Chondrocyte (in vitro differentiated cells): ENCODE measurements at places on chromosomes 16 and 17. TPM values are rescaled to one million over a fixed set of nuclear protein-coding genes. Genes with fewer than 3 reads are reported as not detected.

GRCh38 chr16:381012-381788, 578 bp downstream of the PGAP6 start:
- no peak for DNase-seq

DNA sequence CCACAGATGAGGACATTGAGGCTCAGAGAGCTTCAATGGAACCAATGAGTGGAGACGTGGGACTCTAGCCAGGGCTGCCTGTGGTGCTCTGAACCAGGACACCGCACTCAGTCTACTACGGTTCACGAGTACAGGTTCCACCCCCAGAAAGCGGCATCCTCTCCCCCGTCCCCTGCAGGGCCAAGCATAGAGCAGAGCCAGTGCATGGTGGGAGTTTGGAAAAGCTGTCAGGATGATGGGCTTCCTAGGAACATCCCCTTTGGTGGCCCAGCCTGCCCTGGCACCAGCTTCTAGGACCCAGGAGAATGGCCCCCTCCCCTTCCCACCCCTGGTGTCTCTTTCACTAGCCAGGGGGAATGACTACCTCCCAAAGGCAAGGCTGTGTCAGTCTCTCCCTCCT, 8.4 kb downstream of the ZNF319 start:
- peak; percentile 37 for DNase-seq

GRCh38 chr16:20380782-20381181, 23.8 kb downstream of the PDILT start:
- DNase-seq, result no peak

DNA sequence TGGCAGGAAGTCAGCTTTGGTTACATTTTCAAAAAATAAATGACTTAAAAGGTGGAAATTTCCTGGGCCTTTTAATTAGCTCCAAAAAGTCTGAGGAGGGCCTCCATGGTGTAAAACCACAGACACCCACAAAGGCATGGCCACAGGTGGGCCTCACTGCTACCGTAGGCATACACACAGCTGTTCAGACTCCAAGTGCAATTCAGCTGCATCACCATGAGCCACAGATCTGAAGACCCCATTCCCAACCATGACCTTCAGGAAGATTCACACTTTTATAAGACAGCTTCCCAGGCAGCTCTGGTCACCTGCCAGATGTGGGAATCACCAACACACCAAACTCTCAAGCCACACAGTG, 20.6 kb downstream of the CSNK2A2 start:
- no peak for DNase-seq

ATF7IP2 gene
- 4.8 to 9.5 TPM (median 7.5 TPM) in 3 replicates for total RNA-seq

GRCh38 chr16:53937161-53937880, 233.4 kb downstream of the FTO start:
- DNase-seq, result no peak

SLC16A13 gene
- 3.5 to 5.4 TPM (median 4.8 TPM) in 3 replicates for total RNA-seq

DNA sequence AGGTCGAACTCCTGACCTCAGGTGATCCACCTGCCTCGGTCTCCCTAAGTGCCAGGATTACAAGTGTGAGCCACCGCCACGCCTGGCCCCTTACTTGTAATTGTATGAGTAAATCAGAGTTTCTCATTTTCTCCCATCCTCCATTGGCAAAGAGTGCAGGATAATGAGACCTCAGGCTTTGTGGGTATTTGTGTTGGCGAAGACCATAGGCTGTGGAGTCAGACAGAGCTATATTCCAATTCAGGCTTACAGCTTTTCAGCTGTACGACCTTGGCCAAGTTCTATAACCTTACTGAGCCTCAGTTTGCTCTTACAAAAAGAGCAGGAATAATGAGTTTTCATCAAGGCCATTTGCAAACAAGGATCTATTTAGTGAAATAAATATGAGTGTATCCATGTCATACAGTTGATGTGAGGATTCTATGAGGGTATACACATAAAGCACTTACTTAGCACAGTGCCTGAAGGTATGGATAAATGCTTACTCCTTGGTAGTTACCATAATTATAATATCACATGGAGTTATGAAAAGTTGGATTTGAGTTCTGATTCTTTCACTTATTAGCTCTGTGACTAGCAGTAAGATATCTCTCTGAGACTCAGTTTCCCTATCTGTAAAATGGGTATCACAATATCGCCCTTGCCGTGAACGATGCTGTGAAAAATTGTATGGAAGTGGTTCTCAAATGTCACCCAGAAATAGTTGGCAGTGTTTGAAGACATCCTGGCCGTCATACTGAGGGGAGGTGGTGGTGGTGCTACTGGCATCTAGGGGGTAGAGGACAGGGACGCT, 25.6 kb upstream of the CPPED1 start:
- DNase-seq, result no peak

- no peak for DNase-seq
Measured at GRCh38 chr16:89575247-89576152, at the start of gene CPNE7. CPNE7 (plus strand) TSS chr16:89575758; CDS start chr16:89575898, 140 bp downstream.

CA4 gene
- not detected in 3 replicates for total RNA-seq

DNA sequence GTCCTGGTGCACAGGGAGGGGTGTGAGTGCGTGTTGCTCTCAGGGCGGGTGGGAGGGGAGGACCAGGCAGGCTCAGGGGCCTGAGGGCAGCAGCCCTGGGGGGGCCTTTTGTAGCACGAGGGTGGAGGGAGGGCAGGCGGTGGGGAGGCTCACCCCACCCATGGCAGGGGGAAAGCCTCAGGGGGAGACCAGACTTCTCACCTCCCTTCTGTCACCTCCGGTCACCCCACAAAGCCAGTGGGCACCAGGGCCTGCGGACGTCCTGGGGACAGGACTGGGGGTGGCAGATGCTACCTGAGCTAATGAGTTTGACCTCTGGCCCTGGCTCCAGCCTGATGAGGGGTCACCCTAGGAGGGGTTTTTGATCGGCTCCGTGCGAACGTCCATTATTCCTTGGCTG, 39.0 kb downstream of the SOX8 start:
- DNase-seq, result no peak

ARHGDIG gene
- total RNA-seq, result 0.82 to 4.0 TPM (median 3.7 TPM) in 3 replicates

DNA sequence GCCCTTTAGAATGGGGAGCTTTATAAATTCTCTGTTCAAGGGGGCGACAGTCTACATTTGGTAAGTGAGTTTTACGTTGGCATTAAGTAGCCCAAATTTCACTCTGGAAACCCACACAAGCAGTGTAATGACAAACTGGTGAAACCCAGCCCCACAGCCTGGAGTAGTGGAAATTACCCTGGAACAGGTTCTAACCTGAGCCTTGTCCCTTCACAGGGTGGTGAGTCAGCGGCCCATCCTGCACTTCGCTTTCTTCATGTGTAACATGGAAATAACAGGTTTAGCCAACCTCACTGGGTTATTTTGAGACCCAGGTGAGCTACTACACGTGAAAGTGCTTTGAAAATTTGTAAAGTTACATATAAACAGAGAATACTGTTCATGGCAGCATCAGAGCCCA, 3.5 kb upstream of the TLCD3A start:
- DNase-seq, result no peak

DNA sequence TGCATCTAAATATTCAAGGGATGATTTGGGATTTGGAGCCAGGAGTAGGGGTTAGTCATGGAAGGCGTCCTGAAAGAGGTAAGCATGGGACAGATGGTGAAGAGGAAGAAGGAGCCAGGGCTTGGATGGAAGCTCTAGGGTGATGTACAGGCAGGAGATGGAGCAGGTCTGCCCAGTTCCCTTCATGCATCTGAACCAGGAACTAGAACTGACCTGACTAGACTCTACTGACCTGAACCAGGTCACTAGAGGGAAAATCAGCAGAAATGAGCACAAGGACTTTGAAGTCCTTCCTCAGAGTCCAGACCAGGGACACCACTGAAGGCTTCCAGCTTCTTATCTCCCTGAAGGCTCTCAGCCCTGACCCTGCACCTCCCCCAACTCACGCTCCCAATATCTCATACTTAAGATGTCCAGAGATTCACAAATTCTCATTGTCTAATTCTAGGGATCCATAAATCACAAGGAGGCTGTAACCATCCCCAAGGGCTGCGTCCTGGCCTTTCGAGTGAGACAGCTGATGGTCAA, 8.3 kb downstream of the GSDMA start:
- DNase-seq, result no peak

PRDM7 gene
- total RNA-seq, result not detected in 3 replicates

- no peak for DNase-seq
Measured at GRCh38 chr16:51569203-51569931, 418.3 kb upstream of the SALL1 start.

- DNase-seq, result no peak
Measured at GRCh38 chr16:17519101-17519955, 48.6 kb upstream of the XYLT1 start.

GRCh38 chr16:69465881-69466280, 41.5 kb downstream of the CYB5B start:
- no peak for DNase-seq

DNA sequence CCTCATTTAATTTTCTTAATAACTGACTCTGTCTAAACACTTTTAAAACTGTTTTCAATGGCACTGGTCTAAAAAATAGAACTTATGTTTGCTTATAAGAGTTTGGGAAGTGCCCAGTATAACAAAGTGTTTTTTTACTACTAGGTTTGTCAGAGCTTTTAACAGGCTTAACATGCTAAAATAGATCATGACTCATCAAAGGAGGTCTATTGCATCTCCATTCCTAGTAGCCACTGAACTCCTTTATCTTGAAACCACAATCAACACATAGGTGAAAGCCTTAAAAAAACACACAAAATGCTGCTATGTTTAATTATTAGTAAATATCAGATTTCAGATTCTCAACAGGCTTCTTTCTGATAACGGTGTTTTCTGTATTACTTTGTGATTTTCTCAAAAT, 196.4 kb upstream of the KIF2B start:
- no peak for DNase-seq

DNA sequence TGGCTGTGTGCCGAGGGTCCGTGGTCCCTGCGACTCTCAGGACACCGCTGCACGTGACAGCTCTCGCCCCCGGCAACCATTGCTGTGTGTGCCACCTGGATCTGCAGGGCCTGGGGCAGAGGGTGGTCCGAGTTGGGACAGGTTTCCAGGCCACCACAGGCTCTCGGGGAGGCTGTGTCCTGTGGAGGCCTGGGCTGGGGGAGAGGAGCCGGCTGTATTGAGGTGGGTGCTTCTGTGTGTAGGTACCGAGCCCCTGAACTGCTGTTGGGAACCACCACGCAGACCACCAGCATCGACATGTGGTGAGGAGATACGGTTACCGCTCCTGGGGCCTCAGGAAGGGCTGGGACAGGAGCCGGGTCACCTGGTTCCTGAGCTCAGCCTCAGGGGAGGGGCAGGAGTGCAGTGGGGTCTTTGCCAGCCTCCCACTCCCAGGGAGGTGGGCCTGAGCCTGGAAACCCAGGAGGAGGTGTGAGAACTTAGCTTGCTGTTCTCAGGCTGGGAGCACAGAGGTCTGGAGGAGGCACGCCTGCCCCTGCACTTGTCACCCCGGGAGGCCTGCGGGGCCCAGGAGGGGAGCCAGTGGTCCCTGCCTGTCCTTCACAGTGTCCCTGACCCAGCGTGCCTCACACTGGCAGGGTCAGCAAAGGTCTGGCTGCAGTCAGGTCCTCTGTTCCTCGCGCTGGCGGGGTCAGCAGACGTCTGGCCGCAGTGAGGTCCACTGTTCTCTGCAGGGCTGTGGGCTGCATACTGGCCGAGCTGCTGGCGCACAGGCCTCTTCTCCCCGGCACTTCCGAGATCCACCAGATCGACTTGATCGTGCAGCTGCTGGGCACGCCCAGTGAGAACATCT, 7.3 kb downstream of the SPATA2L start:
- DNase-seq, result peak; percentile 94

CCR7 gene
- total RNA-seq, result not detected in 3 replicates

GRCh38 chr16:55222486-55222885, 101.5 kb upstream of the IRX6 start:
- DNase-seq, result no peak

DNA sequence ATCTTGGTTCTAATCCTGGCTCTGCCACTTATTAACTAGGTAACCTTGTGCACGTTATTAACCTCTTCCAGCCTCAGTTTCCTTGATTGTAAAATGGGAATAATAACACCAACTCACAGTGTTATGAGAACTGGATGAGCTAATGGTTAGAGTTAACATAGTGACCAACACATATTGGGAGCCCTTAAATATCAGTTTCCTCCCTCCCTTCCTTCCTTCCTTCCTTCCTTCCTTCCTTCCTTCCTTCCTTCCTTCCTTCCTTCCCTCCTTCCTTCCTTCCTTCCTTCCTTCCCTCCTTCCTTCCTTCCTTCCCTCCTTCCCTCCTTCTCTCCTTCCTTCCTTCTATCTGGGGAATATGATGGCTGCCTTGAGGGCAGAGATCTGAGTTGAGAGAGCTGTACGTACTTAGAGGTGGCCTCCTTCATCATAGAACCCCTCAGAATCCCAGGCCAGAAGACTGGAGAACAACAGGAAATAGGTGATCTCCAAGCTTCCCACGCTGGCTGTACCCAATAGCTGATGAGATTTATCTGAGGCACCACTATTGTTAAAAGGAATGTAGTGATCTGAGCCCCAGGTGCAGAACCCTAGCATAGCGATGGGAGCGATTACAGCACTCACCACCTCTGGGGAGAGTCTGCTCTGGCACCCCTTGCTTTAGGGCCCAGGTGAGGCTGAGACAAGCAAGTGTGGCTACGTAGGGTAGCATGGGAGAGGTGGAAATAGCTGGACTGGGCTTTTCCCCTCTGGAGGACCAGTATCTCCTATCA, 26.2 kb downstream of the CCR7 start:
- DNase-seq, result no peak

- no peak for DNase-seq
Measured at GRCh38 chr16:84725481-84726078, 25.8 kb downstream of the USP10 start.

GRCh38 chr17:45298546-45299285, 18.1 kb downstream of the MAP3K14 start:
- DNase-seq, result no peak

GRCh38 chr16:29154676-29155121, 169.8 kb downstream of the LAT start:
- DNase-seq, result no peak

GRCh38 chr17:28712705-28713415, 1.2 kb upstream of the PROCA1 start:
- no peak for DNase-seq

DNA sequence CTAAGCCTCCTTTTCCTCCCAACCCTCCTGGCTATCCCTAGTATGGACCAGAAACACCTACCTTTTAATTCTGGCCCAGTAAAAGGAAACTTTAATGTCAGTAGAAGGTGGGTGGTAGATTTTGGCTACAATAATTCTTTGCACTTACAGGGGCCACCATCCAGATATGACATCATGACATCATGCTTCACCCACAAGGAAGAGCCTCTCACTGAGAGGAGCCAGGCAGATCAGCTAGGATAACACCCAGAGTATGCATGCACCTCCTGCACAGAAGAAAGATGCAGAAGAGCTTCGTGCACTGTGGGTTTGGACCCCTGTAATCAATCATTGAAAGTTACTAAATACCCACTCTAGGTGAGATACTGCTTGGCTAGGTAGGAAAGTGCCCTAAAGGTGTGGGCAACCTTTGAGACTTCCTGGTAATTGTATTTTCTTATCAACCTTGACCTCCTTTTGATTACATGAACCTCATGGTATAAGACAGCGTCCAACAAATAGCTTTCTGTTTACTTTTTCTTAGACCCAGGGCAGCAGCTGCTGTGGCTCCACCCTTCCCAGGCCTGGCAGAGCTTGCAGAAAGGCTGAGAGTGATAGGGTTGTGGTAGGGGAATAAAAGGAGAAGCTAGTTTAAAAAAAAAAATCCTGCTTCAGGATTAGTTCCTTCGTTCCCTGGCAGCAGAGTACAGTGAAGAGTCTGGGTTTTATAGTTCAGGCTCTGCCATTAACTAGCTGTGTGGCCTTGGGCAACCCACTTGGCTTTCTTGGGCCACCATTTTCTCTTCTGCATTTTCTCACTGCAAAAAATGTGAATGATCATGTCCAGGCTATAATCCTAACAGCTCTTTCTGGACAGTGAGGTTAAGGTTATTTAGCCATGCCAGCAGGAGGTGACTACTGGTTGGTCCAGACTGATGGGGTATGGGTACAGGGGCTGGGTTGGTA, 6.2 kb downstream of the MAP3K14 start:
- no peak for DNase-seq
